ENCODE measurements at places on chromosomes 7 and 10.

- DNase-seq: peak; percentile 75
Measured at GRCh38 chr10:43606323-43607198, at the start of gene ZNF485. TSS of gene ZNF485 (plus strand) at chr10:43606438. CDS start at chr10:43607051, 613 bp downstream.

DNA sequence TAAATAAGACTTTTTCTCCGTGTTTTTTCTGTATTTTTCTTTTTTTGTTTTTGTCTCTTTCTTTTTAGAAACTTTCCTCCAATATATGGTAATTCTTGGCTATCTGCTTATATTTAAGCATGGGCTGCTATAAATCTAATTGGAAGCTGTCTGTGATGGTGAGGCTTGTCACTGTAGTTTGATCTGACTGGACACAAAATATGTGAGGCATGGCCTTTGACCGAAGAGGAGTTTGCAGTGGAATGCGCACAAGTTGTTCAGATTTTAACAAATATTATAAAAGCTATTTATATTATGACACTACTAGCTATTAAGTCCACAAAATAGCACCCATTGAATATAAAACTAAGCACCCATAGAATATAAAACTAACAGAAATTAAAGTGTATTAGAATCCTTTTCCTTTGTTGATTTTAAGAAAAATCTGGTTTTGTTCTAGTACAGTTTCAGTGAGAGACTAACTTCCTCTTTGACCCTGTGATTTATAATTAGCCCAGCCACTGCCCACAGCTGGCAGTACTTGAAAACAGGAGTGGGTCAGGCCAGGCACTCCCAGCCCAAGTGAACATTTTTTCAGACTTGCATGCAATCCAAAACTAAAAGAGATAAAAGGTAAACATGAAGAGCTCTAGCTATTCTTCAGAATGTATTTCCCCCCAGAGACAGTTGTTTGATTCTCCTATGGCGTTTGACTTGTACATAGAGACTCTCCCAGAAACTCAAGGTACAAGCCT is 69.9 kb upstream of the FGL2 start:
- no peak for DNase-seq

GRCh38 chr7:33905389-33906032 is at the start of gene BMPER:
TSS of gene BMPER (plus strand) at chr7:33905539. CDS start at chr7:33905614, 75 bp downstream.
- DNase-seq: no peak

- DNase-seq: no peak
Measured at GRCh38 chr10:84499846-84500245, 171.5 kb downstream of the CCSER2 start.

DNA sequence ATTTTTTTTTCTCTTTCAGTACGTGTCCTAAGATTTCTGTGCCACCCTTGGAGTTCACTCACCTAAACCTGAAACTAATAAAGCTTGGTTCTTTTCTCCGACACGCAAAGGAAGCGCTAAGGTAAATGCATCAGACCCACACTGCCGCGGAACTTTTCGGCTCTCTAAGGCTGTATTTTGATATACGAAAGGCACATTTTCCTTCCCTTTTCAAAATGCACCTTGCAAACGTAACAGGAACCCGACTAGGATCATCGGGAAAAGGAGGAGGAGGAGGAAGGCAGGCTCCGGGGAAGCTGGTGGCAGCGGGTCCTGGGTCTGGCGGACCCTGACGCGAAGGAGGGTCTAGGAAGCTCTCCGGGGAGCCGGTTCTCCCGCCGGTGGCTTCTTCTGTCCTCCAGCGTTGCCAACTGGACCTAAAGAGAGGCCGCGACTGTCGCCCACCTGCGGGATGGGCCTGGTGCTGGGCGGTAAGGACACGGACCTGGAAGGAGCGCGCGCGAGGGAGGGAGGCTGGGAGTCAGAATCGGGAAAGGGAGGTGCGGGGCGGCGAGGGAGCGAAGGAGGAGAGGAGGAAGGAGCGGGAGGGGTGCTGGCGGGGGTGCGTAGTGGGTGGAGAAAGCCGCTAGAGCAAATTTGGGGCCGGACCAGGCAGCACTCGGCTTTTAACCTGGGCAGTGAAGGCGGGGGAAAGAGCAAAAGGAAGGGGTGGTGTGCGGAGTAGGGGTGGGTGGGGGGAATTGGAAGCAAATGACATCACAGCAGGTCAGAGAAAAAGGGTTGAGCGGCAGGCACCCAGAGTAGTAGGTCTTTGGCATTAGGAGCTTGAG is at the start of gene CFTR:
TSS of gene CFTR (plus strand) at position 801 of the 830 bp plus-strand sequence. CDS start 70 bp downstream, outside the sequence.
- DNase-seq: no peak

DNA sequence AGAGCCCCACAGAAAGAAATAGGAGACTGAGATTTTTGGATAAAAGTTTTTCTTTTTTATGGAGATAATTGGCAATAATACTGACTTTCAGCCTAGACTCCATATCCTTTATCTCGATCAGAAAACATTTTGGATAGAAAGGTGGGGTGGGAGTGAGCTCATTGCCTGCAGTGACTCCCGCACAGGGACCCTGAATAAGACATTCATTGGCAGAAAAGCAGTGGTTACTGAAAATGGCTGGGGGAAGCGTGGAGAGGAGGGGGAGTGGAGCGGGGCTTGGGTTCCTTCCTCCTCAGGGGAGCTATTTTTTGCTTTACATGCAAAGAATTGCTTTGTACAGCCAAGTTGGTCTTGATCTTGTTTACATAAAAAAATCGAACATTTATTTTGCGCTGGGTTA is 90.4 kb upstream of the BMPER start:
- DNase-seq: no peak

Measured in anterior cingulate cortex (tissue), 58 donors.